ENCODE measurements at places on chromosomes 3 and 15. TPM values are rescaled to one million over a fixed set of nuclear protein-coding genes. Genes with fewer than 3 reads are reported as not detected.
A peak's percentile ranks its signal among the peaks of the same experiment; 100 is the strongest.

DNA sequence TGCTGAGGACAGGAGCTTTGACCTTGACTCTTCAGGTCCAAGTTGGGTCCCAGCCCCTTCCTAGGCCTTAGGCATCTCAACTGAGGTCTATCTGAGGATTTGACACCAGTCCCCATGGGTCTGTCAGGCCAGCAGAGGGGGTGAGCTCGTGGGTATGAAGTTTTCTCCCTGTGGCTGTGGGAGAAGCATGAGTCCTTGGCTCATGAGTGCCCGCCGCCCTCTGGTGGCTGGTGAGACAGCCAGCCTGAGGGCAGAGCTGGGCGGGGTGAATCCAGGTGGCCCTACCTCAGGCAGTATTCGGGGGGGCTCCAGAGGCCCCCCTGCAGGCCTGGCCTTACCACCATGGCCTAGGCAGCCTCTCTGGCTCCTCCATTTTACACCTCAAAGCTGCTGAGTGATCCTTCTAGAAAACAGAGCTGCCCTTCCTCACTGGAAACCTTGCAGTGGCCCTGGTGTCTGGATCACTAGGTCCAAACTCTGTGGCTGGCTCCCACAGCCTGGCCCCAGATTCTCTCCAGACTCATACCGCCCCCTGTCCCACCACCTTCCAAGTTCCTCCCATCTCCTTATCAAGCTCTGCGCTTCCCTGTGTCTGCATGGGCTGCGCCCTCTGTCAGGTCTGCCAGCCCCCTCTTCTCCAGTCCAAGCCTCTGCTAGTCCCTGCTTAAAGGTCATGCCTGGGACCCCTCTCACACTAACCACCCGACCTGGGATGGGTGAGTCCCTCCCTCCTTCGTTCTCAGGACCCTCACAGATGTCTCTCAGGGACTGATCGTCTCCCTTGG, 16.1 kb downstream of the SH2D7 start:
- H3K36me3 ChIP-seq = no peaks in the 10 kb centered on the region
- no peak overlapping the region for H3K4me3 ChIP-seq
- no peaks in the 10 kb centered on the region for H3K27me3 ChIP-seq
- H3K4me1 ChIP-seq = peaks cover 38% of the 10 kb centered on the region

GRCh38 chr3:41198526-41198925, 779 bp upstream of the CTNNB1 start:
- no peak for DNase-seq
- peaks cover 31% of the 10 kb centered on the region for H3K4me1 ChIP-seq
- peak overlapping the region; percentile 78 for H3K4me3 ChIP-seq

DNA sequence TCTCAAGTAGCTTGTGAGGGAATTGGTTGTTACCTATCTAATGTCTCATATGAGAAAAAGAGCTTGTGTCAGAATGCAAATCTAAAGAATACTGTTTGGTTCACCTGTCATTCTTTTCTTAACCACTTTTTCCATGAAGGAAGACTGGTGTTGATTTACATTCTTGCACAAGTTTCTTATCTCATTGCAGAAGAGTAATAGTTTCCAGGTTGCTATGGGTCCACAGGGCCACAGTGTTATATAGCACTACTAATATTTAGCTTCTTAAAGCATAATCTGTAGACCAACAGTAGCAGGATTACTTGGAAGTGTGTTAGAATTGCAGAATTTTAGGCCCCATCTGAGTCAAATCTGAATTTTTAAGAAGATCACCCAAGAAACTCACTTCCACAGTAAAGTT, 697.5 kb downstream of the GBE1 start:
- no peak overlapping the region for H3K27ac ChIP-seq
- no peak for DNase-seq
- H3K36me3 ChIP-seq = no peaks in the 10 kb centered on the region

The CERS3 gene
- 0.22 TPM for total RNA-seq

- H3K4me1 ChIP-seq = no peaks in the 10 kb centered on the region
- no peak overlapping the region for H3K4me3 ChIP-seq
- no peak overlapping the region for H3K27ac ChIP-seq
Observed at GRCh38 chr15:49844390-49844789, 223.5 kb downstream of the DTWD1 start.

- DNase-seq = no peak
- H3K4me3 ChIP-seq = no peak overlapping the region
- H3K27me3 ChIP-seq = no peaks in the 10 kb centered on the region
- H3K27ac ChIP-seq = no peak overlapping the region
- no peaks in the 10 kb centered on the region for H3K4me1 ChIP-seq
- H3K36me3 ChIP-seq = no peaks in the 10 kb centered on the region
Observed at GRCh38 chr15:37638691-37639090, 295.7 kb upstream of the TMCO5A start.

- no peaks in the 10 kb centered on the region for H3K36me3 ChIP-seq
- DNase-seq = no peak
- H3K4me1 ChIP-seq = no peaks in the 10 kb centered on the region
- no peak overlapping the region for H3K4me3 ChIP-seq
- H3K27ac ChIP-seq = no peak overlapping the region
Observed at GRCh38 chr3:175192536-175192935, 333.4 kb downstream of the NAALADL2 start.

DNA sequence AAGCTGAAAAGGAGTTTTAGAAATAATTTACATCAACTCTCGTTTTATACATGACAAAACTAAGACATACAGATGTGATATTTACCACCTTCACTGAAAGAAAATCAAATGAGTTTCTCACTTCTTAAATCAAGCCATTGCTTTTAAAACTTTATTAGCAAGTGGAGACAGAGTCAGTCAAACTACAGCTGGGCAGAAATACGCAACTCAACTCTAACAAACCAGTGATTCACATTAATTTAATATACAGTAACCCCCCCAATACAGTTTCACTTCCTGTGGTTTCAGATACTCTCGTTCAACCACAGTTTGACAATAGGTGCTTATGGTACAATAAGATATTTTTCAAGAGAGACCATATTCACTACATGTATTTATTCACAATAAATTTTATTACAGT, 477.1 kb downstream of the MAGI1 start:
- no peaks in the 10 kb centered on the region for H3K4me1 ChIP-seq
- no peak overlapping the region for H3K27ac ChIP-seq
- H3K27me3 ChIP-seq = no peaks in the 10 kb centered on the region
- no peak for DNase-seq

GRCh38 chr15:70602834-70603560, 160.4 kb downstream of the UACA start:
- no peak overlapping the region for H3K4me3 ChIP-seq
- DNase-seq = no peak
- no peak overlapping the region for H3K27ac ChIP-seq
- H3K27me3 ChIP-seq = peaks cover 7% of the 10 kb centered on the region
- no peaks in the 10 kb centered on the region for H3K36me3 ChIP-seq
- no peaks in the 10 kb centered on the region for H3K4me1 ChIP-seq

The TMEM207 gene
- total RNA-seq = not detected

- no peak overlapping the region for H3K4me3 ChIP-seq
- H3K4me1 ChIP-seq = peaks cover 12% of the 10 kb centered on the region
- H3K36me3 ChIP-seq = peaks cover 2% of the 10 kb centered on the region
- no peak for DNase-seq
- peaks cover 74% of the 10 kb centered on the region for H3K27me3 ChIP-seq
- H3K27ac ChIP-seq = no peak overlapping the region
Observed at GRCh38 chr3:57160076-57160764, 4.9 kb downstream of the IL17RD start.

GRCh38 chr15:81336568-81336967, 12.6 kb upstream of the STARD5 start:
- DNase-seq = peak; percentile 31
- peaks cover 7% of the 10 kb centered on the region for H3K27me3 ChIP-seq
- peaks cover 4% of the 10 kb centered on the region for H3K4me1 ChIP-seq
- no peak overlapping the region for H3K4me3 ChIP-seq
- no peaks in the 10 kb centered on the region for H3K36me3 ChIP-seq

Data from activated T-cell treated with anti-CD3 and anti-CD28 coated beads, Interleukin-2, amount 50 U/mL, for 72 hours (primary cell).